ENCODE measurements at places on chromosomes 3 and 15. TPM values are rescaled to one million over a fixed set of nuclear protein-coding genes. Genes with fewer than 3 reads are reported as not detected.

FBXO40 gene
- total RNA-seq: not detected

CCDC54 gene
- not detected for total RNA-seq

FOXB1 gene
- not detected for total RNA-seq

ARL6IP5 gene
- 126 TPM for total RNA-seq

ZNF80 gene
- not detected for total RNA-seq

SNX33 gene
- 15.3 TPM for total RNA-seq

NEK10 gene
- 27.6 TPM for total RNA-seq

HES1 gene
- 6.9 TPM for total RNA-seq

CYP8B1 gene
- not detected for total RNA-seq

TMEM158 gene
- 40.3 TPM for total RNA-seq

C3orf49 gene
- total RNA-seq: not detected

PLXND1 gene
- 159 TPM for total RNA-seq

ZNF385D gene
- total RNA-seq: 0.96 TPM

All from regular cardiac myocyte (primary cell).